H7 (cell line): ENCODE measurements at places on chromosomes 2 and 18. TPM values are rescaled to one million over a fixed set of nuclear protein-coding genes. Genes with fewer than 3 reads are reported as not detected.
A peak's percentile ranks its signal among the peaks of the same experiment; 100 is the strongest.

The CCDC68 gene
- 0.10 TPM in 1 of 2 replicates, not detected in the other for total RNA-seq

GRCh38 chr2:85754313-85755095, 713 bp downstream of the ATOH8 start:
- DNase-seq, result peak; percentile 91

DNA sequence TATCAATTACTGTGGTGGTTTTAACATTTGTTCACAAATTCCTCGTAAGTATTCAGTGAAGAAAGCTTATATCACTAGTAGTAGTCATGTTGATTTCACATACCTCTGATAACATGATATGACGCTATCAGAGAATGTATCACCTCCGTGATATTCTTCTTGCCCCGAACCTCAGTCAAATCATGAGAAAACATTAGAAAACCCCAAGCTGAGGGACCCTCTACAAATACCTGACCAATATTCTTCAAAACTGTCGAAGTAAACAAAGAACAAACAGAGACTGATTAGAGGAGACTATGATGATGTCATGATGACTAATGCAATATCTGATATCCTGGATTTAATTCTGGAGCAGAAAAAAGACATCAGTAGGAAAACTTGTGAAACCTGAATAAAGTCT, 85.6 kb upstream of the SPOPL start:
- no peak for DNase-seq

DNA sequence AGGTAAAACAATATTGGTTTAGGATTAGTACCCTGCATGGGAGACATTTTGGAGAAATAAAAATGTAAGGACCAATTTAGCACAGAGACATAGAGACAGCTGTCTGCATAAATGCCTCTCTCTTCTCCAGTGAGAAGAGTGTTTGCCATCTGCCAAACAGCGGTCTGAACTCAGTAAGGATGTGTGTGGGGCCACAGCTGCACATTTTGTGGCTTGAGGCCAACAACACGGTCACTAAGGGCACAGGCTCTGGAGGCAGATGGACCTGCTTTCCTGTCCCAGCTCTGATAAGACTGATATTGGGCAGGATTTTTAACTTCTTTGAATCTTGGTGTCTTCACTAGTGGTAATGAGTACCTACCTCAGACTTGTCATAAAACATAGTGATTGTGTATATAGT, 10.2 kb downstream of the ZBTB14 start:
- no peak for DNase-seq

DNA sequence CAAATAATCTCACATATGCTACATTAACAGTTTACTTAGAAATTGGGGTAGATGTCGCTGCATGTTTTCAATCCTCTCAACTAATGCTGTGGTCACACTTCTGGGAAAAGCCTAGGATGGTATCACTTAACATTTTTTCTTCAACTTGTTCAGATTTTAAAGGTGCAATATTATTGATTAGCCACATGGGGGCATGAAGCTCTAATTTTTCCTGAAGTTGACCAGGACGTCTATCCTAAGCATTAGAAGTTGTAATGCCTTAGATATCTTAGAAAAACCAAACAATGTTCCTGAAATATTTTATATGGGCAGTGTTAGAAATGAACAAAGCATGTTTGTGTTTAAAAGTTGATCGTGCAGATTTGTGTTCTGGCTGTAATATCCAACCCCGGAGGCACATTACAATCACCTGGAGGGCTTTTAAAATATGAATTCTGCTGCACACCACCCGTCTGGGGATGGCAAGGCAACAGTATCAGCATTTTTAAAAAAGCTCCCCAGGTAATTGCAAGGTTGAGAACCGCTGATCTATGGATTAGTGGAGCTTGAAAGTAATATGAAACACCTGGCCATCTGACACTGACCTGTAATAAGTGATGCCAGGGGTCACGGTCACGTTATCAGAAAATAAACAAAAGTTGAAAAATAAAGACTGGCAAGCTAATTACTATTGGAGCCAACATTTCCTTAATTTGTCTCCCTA, 100.5 kb upstream of the LMAN1 start:
- peak; percentile 37 for DNase-seq
